OCI-M1 (cell line): ENCODE measurements at places on chromosomes 6 and 20.
A peak's percentile ranks its signal among the peaks of the same experiment; 100 is the strongest.

GRCh38 chr20:52789716-52790115, 182.4 kb upstream of the TSHZ2 start:
- no peak for DNase-seq

DNA sequence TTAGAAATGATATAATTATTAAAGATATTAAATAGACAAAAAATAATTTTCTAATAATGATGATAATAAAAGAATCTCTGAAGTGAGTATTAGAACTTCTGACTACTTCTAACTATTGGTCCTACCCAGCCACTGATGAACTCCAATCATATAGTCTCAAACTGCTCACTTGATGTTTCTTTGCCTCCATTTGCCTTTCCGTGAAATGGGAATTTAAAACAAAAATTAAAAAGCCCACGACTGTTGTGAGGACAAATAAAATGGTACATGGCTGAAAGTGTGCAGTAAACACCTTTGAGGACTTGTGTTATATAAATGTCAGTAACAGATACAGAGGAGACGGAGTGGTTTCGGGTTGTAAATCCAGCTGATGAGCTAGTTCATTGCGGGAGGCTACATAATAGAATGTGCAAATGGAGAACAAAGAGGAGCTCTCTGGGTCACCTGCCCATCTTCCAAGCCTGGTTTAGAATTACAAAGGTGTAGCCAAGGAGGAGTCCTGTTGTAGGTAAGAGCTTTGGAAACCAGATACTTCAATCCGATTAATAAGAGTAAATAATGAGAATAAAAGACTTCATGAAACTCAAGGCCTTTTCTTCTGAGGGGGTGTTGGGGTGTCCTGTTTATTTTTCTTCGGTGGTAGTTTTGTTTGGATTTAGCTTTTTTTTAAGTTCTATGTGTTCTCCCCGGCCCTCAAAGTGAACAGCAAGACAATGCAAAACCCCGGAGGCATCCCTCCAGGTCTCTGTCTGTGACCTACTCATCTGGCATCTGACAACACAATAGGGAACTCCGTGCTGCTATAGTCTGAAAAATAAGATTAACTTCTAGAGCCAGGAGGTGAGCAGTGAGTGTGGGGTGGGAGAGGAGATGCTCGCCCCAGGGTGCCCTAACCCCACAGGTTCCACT, 4.4 kb upstream of the PXDC1 start:
- no peak for DNase-seq

DNA sequence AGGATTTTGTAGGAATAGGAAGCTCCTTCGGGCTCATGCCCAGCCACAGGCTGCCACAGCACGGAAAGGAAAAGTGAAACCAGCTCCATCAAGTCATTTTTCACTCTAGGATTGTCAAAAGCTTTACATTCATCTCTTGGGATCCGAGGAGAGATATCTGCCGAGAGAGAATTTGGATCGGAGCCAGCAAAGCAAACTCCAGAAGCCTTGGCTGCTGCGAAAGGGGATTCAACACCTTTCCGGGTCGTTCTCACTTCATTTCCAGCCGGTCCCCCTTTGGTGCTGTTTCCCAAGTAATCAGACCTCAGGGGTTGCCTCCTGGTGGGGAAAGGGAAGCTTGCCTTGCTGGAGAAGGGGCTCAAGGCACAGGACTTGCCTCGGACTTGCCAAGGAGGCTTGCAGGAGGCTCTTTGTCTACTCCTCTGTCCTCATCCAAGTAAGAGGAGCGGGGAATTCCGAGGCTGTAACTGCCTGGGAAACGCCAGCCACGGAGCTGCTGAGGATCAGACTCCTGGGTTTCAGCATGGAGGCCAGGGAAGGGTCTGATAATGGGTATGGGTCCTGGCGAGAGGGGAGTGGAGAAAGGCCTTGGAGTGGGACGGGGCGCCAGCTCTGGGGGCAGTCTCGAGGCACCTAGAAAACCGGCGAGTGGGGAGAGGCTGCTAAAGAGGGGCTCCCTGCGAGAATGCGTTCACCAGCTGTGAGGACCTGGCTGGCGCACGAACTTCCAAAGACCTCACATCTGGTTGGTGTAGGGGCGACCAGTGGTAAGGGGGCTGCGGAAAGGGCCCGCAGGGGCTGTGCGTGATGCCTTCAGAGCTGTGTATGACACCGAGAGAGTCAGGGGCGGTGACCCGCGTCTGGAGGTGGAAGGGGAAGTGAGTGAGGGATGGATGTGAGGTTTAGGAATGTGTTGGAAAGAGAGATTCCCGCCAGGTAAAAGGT, 702 bp downstream of the ETV7 start:
- DNase-seq = peak; percentile 84

DNA sequence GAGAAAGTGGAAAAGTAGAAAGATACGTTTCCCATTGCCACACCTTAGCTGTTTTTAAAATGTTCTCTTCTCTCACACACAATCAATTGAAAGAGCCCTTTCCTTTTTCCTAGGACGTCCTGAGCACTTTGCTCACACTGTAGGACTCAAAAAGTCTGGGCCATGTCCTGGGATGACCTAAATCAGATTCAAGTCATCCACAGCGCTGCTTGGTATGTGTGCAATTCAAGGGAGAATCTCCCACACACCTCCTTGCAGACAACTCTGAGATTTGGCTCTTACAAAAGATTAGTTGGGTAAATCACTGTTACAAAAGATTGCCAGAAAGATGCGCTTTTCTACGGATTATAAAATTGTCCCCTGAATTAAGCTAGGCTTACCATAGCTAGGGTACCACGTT, 130.1 kb downstream of the RNASET2 start:
- DNase-seq = no peak

DNA sequence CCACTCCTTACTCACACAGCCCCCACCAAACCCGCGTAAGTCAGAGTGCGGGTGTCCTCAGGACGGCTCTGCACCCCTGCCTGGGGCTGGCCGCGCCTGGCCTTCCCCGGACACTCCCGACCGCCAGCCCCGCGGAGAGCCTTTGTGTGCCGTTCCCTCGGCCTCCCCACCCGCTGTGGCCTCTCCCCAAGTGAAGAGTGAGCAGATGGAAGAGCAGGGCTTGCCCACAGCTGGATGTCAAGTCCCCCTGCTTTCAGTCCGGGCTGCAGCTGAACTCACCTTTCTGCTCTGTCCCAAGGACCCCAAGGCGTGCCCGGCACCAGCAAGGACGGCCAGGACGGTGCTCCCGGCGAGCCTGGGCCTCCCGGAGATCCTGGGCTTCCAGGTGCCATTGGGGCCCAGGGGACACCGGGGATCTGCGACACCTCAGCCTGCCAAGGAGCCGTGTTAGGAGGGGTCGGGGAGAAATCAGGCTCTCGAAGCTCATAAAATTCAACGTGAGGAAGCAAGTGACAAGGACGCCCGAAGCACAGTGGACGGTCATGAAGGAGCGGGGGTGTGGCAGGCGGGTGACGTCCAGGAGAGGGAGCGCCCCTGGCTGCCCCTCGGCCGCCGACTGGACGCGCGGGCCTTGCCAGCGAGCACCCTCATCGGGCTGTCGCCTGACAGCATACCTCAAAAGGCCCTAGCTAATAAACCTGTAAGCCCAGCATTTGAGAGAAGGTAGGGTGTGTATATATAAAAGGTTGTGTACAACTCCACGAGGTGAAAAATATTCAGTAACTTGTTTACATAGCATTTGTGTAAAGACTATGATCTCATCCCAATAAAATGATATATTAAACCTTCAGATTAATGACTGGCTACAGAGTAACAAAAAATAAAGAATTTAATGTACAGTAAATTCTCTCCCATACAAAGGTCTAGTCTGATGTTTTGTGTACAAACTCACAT, 21.1 kb downstream of the TCFL5 start:
- no peak for DNase-seq

DNA sequence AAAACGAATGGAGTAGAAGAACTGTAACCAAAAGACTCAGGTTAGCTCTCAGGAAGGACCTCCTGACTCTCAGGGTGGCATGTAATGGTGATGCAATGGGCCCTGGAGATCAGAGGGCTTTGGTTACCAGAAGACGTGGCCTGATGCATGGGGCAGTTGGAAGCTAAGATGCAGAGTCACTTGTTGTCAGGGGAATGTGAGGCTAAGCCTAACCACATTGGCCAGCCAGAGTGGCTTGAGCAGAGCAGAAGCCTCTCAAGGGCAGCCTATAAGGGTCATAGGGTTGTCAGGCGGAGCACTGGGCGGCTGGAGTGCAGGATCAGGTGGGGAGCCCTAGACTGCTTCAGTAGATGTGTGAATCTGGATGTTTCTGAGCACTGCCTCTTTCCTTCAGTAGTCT, 5.9 kb downstream of the CNBD2 start:
- DNase-seq = peak; percentile 25

DNA sequence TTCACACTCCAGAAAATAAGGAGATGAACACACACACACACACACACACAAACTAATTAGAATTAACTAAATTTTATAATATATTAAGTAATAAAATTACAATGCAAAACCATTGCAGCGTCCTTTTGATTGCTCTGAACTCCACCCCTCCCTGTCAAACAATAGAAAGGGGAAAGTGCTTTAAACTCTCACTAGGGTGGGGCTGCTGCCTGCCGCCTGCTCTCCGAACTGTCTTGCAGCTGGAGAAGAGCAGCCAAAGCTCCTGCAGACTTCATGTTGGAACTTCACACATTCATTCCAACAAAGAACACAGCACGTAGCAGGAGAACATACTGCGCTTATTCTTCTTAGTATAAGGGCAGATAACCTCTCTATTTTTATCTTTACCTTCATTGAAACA, 83.2 kb downstream of the GCLC start:
- DNase-seq = no peak

DNA sequence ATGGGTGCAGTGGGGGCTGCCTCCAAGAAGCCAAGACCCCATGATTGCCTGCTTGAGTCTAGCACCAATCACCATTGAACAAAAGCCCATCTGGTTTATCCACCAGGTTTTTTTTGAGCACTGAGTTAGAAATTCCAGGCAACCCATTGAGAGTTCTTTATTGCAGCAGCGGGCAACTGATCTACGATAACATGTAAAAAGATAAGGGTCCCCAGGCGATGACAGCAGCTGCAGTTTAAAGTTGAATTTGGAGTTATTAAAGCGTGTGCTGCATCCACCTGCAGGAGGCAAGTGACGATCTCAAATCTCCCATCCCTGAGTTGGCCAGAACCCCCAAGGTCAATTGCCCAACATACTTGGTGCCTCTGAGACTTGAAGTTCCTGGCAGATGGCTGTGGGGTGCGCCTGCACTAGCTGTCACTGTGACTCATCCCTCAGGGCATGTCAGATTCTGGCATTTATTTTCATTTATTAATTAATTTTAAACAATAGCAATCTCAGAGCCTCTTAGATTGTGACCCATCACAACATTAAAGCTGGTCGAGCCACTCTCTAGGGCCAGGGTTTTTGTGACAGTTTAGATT, 290.4 kb upstream of the SULF2 start:
- DNase-seq = no peak

- no peak for DNase-seq
These were observed 1110.3 kb upstream of the MAP3K7 start for GRCh38 chr6:91697010-91697695.

- no peak for DNase-seq
These were observed 78.5 kb upstream of the FAM184A start for GRCh38 chr6:119156757-119157505.

DNA sequence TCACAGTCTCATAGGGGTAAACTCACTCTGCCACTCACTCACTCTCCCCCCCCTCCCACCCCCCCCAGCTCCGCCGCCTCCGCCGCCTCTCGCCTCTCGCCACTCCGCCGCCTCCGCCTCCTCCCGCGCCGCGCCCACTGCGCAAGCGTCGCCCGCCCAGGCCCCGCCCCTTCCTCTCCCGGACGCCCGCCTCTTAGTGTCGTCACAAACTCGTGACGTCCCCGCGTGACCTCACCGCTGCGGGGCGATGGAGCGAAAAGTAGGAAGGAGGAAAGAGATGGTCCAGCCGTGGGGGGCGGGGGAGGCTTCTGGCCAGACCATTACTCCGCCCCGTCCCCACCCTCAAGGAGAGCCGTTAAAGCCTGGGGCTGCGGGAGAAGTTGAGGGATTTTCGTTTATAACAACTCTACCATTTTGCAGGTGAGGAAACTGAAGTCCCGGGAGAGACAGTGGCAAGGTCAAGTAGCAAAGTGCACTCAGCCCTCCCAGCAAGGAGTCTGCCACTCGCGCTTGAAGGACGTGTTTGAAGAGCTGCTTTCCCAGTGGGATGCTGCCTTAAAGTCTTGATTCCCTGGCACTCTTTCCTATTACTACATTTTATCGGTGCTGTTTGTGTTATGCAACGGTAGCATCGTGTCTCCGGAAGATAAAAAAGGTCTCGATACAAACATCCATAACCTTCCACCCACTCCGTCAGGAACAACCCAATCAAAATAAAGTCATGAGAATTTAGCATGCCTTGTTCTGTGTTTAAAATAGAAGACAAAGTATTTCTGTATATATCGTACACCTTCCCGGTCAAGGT, at the start of gene ILRUN:
TSS of gene ILRUN (minus strand) at position 29 of the 805 bp plus-strand sequence. CDS start 164 bp downstream, outside the sequence.
- DNase-seq = peak; percentile 99

DNA sequence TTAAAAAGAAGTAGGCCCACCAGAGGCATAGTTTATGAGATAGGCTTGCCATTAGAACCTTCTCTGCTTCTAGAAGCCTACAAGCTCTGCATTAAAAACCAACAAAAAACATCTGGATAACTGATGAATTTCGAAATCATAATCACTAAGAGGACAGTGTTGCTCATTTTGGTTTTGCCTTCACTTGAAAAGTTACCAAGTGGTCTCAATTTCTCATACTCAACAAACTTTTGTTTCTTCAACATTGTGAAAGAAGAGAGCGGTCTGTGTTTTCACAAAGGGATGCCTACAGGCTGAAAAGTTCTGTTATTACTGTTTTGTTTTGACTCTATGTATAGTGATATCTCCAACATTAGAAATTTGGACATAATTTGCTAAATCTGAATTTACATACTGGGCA, 98.9 kb downstream of the PDSS2 start:
- DNase-seq = no peak
